ENCODE measurements at places on chromosomes 1 and 21. TPM values are rescaled to one million over a fixed set of nuclear protein-coding genes. Genes with fewer than 3 reads are reported as not detected.

Gene KCNJ9
- polyA plus RNA-seq, result not detected

Gene LRRC39
- 1.2 TPM for polyA plus RNA-seq

Gene PAPPA2
- not detected for polyA plus RNA-seq

Gene KMO
- polyA plus RNA-seq, result 0.14 TPM

Gene SPATA45
- polyA plus RNA-seq, result not detected

Gene MPZ
- 1.6 TPM for polyA plus RNA-seq

Gene UBE2U
- polyA plus RNA-seq, result not detected

Gene LORICRIN
- polyA plus RNA-seq, result not detected

Gene TTLL10
- polyA plus RNA-seq, result 0.43 TPM

Gene LAD1
- 286 TPM for polyA plus RNA-seq

Gene C1orf53
- 6.3 TPM for polyA plus RNA-seq

Gene OR2T8
- polyA plus RNA-seq, result not detected

Measured in esophagus (tissue), 2 donors.